AG09309 (cell line): ENCODE measurements at places on chromosomes 16 and 17.

DNA sequence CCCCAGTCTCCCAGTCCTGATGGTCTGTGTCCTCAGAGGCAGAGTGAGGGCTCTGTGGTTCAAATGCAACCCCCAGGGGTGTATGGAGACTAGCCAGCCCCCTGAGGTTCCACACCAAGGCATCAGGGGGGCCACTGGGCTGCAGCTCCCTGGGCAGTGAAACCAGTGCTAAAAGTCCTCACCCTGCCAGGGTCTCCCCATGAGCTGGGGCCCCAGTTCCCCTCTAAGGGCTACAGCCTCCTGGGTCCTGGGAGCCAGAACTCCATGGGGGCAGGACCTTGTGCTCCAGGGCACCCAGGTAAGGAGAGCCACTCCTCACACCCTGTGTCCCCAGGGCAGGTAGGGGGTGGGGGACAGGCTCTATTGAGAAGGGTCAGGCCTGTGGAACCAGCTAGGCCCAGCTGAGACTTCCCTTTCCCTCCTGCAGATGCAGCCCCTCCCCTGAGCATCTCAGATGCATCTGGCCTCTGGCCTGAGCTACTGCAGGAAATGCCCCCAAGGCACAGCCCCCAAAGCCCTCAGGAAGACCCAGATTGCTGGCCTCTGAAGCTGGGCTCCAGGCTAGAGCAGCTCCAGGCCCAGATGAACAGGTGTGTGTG is 6.4 kb upstream of the DCAF7 start:
- no peak for DNase-seq

DNA sequence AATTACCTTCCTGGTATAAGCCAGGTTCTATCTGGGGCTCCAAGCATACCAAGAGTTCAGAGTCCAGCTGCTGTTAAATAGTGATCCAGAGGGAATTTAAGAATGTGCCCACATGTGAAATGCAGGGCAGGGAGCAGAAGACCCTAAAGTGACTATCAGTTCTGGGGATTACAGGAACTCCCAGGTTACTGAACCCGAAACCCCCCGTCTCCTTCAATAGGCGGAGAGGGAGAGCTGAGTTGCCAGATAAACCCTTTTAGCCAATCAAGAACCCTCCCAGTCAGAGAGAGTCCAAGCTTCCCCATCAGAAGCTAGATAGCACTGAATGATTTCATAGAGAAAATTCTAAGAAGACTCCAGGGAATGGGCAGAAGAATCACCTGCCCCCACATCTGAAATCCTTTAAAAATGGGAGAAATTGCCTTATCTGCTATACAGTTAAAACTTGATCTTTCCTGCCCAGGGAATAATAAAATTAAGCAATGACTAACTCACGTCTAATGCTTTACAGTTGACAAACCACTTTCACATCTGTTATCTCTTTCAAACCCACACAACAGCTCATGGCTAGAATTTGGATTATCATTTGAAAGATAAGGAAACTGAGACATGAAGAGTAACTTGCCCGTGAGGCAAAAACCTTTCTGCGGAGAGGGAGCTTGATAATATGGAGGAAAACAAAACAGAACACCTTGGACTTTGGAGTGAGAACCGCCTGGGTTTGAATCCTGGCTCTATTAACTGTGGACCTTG is 10.2 kb downstream of the NOG start:
- no peak for DNase-seq

DNA sequence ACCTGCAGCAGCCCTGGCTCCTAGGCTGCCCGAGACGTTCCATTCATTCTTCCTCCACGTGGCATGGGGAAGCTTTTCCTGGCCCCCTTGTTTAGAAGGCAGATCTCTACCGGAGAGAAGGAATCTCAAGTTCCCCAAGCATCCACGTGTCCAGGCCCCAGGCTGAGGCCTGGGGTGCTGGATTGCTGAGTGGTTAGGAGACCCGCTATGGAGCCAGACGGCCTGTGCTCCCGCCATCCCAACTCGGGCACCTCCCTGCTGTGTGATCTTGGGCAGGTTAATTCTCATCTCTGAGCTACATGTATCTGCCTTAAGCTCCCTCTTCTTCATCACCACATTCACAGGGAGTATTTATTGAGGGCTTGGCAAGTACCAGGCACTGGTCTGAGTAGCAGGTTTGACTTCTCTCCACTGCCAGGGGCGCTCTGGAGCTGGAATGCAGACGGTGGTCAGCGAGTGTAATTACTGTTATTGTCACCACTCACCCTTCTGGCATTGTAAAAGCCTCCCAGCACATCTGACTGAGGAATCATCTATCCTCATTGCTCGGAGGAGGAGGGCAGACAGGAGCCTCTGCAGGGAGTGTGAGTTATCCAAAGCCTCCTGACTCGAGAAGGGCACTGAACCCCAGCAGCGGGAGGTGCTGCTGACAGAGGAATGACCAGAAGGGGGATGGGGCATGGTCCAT is 1.1 kb upstream of the ADGRG1 start:
- peak; percentile 76 for DNase-seq

GRCh38 chr16:9860876-9861275 is 321.4 kb downstream of the GRIN2A start:
- DNase-seq = no peak

DNA sequence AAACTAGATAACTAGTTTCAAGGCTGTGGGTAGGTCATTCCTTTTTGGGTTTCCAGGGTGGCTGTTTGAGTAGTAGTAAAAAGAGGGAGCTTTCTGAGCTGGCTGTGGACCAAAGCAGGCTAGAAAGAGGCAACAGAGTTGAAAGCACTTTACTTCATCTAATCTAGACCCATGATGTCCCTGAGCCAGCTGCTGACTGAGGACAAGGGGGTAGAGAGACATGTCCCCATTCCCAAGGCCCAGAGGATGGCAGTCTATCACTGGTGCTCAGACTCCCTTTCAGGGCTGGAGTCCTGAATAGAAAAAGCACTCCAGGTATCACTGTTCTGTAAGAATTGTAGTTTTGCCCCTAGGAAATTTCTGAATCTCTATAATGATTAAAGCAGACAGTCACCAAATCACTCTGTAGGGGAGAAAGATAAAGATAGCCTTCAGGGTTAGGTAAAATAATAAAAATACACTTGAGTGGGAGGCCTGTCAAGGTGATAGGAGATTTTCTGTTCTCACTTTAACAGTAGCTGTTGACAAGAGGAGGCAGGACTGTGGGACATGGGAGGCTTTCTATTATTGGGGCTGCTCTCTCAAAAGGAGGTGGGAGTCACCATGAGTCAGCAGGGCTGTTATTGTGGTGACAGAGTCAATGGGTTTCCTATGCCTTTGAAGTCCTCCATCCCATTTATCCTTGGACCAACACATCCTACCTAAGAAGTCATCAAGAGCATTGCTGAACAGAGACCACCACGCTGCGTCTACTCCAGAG is 190.2 kb upstream of the MPHOSPH6 start:
- no peak for DNase-seq

DNA sequence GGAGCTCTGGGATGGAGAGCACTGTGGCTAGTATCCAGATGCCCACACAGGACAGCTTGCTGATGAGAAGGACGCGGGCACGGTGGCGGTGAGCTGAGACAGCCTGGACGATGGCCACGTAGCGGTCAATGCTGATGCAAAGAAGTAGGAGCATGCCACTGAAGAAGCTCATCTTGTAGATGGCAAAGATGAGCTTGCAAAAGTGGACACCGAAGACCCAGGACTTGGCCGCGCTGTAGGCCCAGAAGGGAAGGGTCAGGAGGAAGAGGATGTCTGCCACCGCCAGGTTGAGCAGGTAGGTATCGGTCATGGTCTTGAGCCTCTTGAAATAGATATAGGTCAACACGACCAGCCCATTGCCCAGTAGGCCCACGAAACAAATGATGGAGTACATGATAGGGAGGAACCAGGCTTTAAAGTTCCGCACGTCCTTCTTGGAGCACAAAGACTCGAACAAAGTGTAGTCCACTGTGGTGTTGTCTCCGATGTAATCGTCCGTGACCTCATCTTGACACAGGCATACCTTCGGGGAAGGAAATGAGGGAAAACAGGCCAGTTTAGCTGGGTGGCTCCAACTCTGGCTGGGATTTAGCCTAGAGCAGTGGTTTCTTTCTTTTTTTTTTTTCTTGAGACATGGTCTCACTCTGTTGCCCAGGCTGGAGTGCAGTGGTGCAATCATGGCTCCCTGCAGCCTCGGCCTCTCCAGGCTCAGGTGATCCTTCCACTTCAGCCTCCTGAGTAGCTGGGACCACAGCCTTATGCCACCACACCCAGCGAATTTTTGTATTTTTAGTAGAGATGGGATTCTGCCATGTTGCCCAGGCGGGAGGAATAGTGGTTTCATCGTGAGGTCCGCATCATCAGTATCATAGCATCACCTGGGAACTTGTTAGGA is 9.7 kb downstream of the CCR7 start:
- DNase-seq = no peak

- DNase-seq = no peak
Observed at GRCh38 chr17:64070213-64070612, 49.8 kb upstream of the ICAM2 start.

GRCh38 chr16:11560701-11561453 is 25.8 kb downstream of the LITAF start:
- DNase-seq = no peak

DNA sequence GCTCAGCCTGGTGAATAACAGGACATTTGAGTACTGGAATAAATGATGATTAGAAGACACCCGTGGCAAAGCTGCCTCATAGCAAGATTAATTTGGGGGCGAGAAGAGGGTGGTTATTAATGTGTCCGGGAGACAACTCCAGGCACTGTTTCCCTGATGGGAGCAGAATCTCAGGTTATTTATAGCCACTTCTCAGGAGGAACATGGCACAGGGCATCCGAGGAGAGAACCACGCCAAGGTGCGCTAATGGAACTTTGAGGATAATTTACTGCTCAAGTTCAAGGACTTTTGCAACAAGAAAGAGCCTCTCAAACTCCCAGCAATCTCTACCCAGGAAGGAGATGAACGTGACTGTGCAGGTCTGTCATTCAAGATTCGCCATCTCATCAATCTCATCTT is 362.5 kb upstream of the ERCC4 start:
- no peak for DNase-seq

DNA sequence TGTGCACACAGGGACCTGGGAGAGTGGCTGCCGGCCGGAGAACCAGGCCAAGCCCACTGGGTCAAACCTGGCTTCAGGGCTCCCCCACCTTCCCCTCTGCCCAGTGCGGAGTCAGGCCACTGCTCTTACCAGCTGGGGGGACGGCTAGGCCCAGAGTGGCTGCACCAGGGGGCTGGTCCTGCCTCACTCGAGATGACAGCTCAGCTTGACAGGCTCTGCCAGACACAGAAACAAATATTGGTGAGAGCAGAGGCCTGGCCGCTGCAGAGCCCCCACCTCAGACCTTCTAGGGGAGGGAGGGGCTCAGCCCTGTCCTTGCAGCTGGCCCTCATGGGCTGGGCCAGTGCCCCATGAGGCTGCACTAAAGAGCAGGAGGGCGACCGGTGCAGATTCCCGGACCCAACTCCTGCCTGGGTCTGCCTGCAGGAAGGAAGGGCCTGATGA is 4.5 kb downstream of the NUDT16L1 start:
- DNase-seq = no peak

DNA sequence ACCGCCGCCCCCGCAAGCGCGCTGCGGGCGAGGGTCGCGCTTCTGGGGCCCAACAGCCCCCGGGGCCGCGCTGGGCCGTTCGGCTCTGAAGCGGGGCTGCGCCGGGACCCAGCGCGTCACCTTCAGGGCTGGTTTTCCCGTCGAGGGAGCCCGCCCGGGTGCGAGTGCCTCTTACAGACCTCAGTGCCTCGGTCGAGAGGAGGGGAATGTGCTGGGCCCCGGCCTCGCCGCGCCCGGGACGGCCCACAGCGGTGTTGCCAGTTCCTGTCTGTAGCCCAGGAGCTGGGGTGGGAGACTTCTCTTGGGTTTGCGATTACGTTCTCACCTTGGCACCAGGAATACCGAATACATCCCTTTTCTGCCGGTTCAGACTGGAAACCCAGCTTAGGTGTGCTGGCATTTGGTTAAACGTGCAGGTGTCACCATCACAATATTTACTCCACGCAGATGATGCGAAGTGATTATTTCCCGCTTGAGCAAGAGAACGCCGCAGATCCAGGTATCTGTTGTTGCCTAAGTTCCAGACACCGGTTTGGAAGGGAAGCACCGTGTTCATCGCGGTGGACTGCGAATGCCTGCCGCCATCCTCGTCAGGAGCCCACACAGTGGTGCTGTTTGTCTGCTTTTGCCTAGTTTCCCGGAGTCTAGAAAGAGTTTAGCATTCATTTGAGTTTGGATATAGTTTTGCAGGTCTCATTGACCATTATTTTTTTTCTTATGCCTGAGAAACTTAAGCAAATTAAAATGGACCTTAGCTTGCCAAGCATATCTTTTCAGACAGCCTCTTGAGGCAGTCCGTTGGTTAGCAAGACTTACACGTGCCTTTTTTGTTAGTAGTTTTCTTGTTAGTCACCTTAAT is 914 bp downstream of the MAP1LC3B start:
- DNase-seq = no peak
